NCI-H1092 treated with DMSO at 0.1 percent for 48 hours (cell line): ENCODE measurements at places on chromosomes 12 and 14.

DNA sequence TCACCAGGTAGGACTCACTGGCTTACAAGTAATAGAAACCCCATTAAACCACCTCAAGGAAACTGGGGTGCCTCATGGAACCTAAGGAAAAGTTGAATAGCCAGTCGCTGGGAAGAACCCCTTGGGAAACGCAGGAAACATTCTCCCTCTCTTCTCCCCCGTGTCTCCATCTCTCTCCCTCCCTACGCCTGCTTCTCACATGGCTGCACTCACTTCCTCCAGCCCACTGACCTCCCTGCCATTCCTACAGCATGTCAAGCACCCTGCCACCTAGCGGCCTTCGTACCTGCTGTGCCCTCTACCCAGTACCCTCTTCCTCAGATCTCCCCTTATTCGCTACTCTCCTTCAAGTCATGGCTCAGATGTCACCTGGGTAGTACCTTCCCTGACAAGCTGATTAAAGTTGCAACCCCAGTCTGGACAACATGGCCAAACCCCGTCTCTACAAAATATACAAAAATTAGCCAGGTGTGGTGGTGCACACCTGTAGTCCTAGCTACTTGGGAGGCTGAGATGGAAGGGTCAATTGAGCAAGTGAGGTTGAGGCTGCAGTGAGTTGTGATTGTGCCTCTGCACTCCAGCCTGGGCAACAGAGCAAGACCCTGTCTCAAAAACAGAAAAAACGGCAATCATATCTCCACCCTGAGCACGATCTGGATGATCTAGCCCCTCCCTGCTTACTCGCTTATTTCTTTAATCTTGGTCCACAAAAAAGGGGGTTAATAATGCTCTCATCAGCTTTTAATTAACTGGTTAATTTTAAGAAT is 6.4 kb upstream of the DTX1 start:
- DNase-seq, result no peak

- peak; percentile 1 for DNase-seq
Measured at GRCh38 chr14:103393676-103394626, 8.7 kb downstream of the MARK3 start.

- no peak for DNase-seq
Measured at GRCh38 chr14:92421751-92422150, 91.8 kb upstream of the RIN3 start.

DNA sequence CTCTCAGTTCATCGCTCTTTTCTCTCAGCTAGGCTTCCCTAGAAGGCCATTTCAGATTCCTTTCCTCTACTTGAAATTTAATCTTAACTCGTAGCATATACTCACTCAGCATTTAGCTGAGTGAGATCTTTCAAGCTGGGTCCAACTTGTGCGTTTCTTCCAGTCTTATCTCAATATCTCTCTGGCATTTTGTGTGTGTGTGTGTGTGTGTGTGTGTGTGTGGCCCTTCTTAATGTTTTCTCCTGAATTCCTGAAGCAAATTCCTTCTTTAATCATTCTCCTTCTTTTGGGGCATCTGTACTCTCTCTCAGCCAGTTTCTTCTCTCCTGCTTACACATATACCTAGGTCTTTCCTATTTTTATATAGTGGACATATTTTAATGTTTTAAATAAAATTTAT is 129.1 kb downstream of the KITLG start:
- DNase-seq, result no peak

DNA sequence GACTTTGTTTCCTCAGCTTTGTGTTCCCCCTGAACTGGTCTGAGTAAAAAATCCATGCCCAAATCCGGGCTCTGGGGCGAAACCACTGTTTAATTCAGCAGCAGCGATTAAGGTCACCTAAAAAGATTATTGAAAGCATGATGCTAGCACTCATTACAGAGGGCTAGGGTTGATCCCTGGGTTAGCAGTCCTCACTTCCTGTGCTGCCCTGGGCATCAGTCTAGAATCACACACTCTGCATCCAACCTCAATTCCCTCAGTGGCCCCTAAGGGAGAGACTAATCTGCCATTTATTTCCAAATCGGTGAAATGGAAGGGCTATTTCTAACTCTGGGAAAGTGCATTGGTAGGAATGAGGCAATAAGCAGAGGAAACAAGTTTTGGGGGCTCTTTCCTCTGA is 107.2 kb downstream of the BTG1 start:
- no peak for DNase-seq

DNA sequence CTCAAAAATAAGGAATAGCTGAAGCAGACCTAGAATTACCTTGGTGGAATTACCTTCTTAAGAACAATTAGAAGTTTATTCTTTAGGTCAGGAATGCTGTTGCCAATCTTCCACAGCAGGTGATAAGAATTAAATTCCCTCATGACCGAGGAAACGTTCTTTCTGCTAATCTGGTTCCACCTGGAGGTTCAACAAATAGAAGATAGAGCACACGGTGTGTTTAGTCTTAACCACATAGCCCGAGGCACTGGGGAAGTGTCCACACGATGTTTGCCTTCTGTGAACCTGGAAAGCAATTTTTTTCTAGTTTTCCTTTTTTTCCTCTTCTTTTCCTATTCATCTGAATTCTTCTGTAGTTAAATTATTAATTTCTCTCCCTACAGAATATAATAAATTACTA is 906.9 kb downstream of the NRXN3 start:
- DNase-seq, result no peak

GRCh38 chr14:84403585-84403984 is 1126.4 kb upstream of the FLRT2 start:
- DNase-seq, result no peak

- no peak for DNase-seq
Measured at GRCh38 chr12:64699504-64700115, 59.6 kb downstream of the GNS start.

DNA sequence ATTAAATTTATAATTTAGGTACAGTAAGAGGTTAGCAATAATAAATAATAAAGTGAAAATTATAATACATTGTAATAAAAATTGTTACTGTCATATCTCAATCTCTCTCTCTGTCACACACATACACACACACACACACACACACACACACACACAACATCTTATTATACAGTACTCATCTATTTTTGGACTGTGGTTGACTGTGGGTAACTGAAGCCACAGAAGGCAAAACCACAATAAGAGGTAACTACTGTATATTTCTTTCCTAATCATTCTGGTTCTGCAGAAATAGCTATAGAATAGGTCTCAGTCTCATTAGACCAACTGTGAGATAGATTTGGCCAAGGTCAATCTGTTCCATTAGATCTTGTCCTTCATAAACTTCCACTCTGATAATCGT is 33.1 kb upstream of the PTPRO start:
- no peak for DNase-seq

DNA sequence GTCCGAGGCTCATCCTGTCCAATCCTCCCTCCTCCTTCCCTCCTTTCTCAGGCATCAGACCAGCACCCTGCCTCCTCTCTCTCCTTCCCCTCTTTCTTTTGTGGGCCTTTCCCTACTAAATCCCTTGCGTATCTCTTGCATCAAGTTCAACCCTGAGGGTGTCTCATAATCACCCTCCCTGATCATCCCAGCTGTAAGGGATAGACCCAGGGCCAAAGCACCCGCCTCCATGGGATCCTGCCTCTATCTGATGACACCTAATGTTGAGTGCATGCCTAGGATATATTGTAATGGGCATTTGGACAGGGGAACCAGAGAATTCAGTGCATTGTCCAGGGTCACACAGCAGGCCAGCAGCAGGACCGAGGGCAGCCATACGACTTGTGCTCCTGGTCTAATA is 84.9 kb downstream of the PHETA1 start:
- DNase-seq, result no peak

DNA sequence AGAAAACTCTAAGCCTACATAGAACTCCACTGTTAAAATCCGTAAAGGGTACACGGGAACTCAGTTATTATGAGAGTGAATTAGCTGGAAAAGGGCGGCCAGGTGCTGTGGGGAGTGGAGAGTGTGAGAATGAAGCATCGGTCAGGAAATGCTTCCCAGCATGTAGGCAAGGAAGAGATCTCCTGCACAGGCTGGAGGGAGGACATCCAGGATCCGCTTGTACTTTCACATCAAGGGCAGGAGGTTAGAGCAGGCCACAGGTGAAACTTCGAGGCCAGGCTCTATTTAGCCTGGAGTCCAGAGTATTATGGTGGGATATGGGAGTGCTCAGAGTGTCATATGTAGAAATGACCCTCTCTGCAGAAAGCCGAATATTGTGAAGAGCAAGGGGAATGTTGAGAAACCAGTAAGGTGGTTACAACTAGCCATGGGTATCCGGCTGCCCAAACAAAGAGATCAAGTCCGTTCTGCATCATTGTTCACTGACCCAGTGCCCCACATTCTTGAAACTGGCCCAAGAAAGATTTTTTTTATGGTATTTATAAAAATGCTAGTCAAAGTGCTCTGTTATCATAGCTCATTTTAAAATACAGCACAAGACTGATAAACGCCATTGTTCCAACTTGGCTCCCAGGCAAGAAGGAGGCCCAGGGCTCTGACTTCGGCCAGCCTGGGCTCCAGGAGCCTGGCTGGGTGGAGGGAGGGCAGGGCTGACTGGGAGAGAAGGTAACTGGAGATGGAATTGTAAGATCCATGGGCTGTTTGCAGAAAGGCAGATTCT is 79.4 kb upstream of the HIF1A start:
- DNase-seq, result no peak

- no peak for DNase-seq
Measured at GRCh38 chr12:12939888-12940287, 12.1 kb downstream of the GPRC5D start.

- DNase-seq, result no peak
Measured at GRCh38 chr14:32468955-32469354, 139.9 kb downstream of the AKAP6 start.

GRCh38 chr12:51687614-51688013 is 96.6 kb downstream of the SCN8A start:
- no peak for DNase-seq

DNA sequence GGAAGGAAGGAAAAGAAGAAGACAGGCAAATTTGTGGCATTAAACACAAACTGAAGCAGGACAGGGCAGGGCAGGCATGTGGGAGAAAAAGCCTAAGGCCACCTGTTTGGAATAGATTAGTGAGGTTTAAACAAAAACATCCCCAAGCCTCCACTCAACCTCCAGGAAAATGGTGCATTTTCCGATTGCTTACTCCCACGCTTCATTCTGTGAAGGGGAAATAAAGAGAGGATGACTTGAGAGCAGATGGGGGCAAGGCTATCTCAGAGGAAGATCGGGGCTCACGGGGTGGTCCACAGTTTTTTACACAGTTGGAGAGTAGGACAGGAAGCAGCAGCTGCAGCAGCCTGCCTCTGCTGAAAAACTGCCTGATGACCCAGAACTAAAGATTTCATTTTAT is 250.9 kb downstream of the DUSP6 start:
- no peak for DNase-seq

- no peak for DNase-seq
Measured at GRCh38 chr14:22526218-22526617, 62.8 kb downstream of the DAD1 start.

GRCh38 chr14:96574171-96574632 is 72.0 kb downstream of the PAPOLA start:
- no peak for DNase-seq

GRCh38 chr12:13307143-13307816 is 110.8 kb downstream of the EMP1 start:
- DNase-seq, result no peak

DNA sequence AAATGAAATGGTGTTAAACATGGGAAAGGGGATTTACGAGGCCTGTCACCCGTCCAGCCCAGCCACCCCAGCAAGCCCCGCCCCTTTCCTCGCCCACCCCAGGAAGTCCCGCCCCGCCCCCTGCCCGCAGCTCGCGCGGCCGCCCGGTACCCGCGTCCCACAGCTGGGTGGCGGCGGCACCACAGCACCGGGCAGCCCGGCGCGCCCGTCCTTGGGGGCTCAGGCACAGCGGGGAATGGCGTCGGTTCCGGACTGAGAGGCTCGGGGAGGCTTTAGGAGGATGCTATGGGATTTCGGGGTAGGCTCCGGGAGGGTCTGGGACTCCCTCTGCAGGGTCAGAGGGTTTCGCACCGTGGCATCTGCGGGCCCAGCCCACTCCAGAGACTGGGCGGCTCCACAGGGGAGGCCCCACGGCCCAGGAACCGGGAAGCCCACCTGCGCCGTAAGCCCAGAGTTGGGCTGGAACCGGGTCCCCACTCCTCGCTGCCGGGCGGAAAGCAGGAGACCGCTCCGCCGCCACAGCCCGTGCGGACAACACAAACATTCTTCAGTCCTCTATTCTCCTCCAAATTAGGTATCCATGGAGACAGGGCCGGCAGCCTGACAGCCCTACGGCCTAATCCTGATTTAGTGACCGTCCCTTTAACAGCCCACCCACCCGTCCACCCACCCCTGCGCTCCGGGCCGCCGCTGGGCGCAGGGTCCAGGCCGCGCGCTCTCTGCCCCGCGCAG is 1.4 kb downstream of the FIGNL2 start:
- no peak for DNase-seq

- no peak for DNase-seq
Measured at GRCh38 chr14:104290756-104291122, 152.4 kb downstream of the KIF26A start.

- no peak for DNase-seq
Measured at GRCh38 chr14:100430571-100430970, 107.4 kb downstream of the SLC25A47 start.

GRCh38 chr12:47834199-47834903 is 14.6 kb upstream of the HDAC7 start:
- no peak for DNase-seq

DNA sequence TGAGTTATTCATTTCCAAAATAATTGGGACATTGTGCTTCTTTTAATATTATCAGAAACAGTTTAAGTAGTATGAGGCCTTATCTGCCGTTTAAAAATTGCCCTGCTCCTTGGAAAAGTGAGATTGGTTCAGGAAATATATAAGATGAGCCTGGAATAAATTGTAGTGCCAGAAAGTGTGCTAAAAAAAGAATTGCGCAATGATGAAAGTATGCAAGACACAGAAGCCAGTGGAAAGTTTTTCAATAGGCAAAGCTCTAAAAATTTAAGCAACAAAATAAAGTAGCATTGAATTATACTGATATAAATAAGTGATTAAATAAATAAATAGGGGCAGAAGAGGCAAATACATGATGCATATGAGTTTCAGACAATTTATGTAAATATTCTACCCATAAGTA is 834.9 kb downstream of the BCL11B start:
- DNase-seq, result no peak

DNA sequence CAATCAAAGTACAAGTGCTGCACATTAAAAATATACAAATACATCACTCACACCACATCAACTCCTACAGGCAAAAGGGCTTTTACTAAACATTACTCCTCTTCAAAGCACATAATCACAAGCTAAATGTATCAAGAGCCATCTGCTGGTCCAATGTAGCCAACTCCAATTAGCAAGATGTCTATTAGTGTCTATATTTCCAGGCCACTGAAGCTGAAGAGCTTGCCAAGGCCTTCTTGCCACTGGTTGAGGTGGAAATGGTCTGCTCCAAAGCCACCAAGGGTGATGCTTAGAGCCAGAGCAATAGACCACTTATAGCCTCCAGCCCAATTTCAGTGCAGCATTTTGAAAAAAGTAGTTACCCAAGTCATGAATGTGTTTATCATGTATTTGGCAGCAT is 54.4 kb downstream of the RASSF9 start:
- peak; percentile 90 for DNase-seq

DNA sequence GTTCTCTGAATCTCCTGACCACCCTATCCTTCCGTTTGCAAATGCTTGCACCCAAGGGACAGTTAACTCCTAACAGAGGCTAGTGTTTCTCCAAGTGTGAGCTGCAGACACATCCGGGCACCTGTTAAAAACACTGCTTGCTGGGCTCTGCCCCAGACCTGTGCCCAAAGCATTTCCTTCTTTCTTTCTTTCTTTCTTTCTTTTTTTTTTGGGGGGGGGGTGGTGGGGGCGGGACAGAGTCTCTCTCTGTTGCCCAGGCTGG is 42.5 kb downstream of the SPRING1 start:
- DNase-seq, result no peak
